ENCODE measurements at places on chromosomes 3 and 15.
A peak's percentile ranks its signal among the peaks of the same experiment; 100 is the strongest.

GRCh38 chr3:122612696-122613095, 35.2 kb downstream of the PARP15 start:
- DNase-seq: no peak

DNA sequence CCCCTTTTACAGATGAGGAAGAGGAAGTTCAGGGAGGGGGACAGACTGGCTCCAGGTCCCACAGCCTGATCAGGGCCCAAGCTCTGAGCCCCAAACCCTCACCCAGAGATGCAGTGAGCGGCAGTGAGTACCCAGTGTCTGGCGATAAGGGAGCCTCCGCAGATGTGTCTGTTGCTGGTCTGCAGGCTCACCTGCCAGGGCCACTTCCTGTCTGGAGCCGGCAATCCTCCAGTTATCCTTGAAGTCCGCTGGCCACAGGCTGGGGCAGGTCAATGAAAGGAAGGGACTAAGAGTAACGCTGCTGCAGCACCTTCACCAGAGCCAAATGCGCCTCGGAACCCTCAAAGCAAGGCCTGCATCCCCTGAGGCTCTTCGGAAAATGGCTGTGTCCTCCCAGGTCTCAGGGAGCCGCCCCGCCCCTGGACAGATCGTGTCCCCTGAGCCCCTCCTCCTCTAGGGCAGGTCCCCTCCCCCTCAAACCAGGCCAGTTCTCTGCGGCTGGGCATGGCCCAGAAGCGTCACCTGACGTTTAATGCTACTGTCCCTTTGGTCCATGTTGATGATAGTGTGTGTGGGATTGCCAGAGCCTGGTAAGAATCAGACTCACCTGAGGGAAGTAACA, 51.5 kb downstream of the MYL3 start:
- no peak for DNase-seq

GRCh38 chr3:100600181-100601042, 9.0 kb upstream of the ADGRG7 start:
- DNase-seq: no peak

DNA sequence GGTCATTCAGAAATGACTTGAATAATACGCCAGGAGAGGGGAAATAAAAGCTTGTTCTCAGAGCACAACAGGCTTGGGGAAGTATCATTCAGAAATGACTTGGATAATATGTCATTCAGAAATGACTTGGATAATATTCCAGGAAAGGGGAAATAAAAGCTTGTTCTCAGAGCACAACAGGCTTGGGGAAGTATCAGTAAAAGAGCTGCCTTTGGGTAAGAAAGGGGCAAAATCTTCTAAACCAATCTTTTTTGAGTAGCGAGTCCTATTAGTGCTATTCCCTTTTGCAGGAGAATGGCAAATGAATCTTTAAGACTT, 20.9 kb downstream of the GABRR3 start:
- DNase-seq: no peak

DNA sequence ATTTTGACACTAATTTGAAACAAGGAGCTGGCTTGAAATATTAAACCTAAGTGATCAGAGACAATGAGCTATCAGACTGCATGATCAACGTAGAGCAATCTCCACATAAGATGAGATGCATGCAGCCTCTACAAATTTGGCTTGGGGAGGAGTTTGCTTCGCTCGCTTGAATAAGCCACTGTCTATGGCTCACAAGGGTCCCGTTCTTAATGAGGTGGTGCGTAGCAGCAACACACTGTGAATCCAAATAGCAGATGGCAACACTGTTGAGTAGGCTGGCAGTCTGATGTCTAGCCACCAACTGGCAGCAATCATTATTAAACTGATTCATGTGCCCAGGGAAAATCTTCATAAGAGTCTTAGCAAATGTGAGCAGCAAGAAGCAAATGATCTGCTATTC, 125.4 kb upstream of the CCDC54 start:
- no peak for DNase-seq

DNA sequence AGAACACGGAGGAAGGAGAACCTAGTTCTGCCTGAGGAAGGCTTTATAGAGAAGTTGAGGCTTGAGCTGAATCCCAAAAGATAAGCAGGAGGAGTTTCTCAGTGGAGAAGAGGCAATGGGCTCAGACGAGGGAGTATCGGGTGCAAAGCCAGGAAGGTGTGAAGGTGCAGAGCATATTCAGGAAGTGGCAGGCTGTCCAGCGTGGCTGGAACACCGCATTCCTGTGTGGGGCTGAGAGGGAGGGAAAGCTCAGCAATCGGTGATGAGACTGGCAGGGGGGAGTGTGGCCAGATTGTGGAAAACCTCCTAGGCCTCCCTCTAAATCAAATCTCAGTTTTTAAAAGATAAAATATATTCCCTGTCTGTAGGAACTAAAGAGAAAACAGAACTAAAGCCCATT, 63.0 kb downstream of the ARHGAP31 start:
- DNase-seq: no peak

DNA sequence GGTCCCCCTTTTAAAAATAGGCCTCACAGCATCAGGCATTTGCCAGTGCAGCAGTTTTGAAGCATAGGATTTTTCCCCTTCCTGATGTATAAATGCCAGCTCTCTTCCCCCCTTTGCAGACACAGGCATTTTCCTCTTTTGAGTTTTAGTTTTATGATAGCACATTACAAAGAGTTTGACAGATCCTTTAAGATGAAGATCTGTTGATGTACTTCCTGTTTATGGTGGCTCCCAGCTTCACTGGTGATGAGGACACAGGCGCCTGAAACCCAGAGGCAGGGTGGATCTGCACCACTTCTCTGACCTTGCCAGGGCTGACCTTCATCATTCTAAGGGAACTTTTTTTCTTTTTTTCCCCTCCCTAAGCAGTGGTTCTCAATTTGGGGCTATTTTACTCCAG, 243.4 kb downstream of the PTPRG start:
- no peak for DNase-seq

DNA sequence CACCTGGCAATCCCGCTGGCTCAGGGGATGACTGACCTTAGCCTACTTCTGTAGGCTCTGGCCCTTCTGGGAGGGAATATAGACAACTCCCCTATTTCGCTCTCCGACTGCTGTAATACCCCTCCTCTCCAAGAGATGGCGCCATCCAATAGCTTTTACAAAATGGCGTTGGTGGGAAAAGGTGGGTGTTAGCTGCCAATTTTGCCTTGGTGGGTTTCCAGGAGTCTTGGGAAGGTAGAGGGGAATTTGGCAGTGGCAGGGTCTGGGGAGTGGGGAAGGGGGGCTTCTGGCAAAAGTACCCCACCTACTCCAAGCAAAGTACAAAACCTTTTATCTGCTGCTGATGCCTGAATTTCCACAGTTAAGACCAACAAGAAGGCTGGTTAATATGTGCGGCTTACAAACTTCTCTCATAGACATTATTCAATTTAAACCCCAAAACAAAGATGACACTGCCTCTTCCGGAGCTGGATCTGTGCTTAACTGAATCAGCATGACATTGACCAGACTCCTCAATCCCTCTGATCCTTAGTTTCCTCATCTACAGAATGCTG, 62.1 kb downstream of the RASGRF1 start:
- no peak for DNase-seq

DNA sequence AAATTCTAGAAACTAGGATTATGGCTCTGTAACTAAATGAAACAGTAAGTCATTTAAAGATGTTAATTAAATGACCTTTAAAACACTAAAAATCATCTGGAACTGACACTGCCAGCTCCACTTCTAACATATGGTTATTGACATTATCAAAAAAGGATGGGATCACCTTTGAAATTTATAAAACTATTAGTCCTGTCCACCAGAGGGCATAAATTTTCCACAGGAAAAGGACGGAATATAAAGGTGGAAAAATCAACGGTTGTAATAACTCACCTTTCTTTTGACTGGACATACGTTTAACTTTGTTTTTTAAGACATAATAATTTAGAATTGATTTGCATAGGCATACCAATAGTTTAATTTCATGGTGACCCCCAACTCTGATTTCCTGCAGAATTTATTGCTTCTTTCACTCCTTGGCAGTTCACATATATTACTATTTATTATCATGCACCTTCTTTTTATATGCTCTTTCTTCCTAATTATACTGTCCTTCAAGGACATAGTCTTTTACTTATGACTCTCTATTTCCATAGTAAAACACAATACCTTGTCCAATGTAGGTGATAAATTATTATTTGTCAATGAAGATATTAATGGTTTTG, 345.7 kb downstream of the CADM2 start:
- no peak for DNase-seq

- no peak for DNase-seq
These were observed 2.7 kb downstream of the SLC6A20 start for GRCh38 chr3:45793482-45794176.

GRCh38 chr3:42151596-42152168, 60.5 kb downstream of the TRAK1 start:
- no peak for DNase-seq

GRCh38 chr3:107239703-107240102, 137.5 kb upstream of the CCDC54 start:
- DNase-seq: no peak

GRCh38 chr15:85030301-85030929, 48.8 kb downstream of the PDE8A start:
- no peak for DNase-seq

- DNase-seq: no peak
These were observed 139.8 kb downstream of the IGF1R start for GRCh38 chr15:98787936-98788757.

GRCh38 chr15:71336671-71337070, 221.4 kb downstream of the THSD4 start:
- DNase-seq: no peak

DNA sequence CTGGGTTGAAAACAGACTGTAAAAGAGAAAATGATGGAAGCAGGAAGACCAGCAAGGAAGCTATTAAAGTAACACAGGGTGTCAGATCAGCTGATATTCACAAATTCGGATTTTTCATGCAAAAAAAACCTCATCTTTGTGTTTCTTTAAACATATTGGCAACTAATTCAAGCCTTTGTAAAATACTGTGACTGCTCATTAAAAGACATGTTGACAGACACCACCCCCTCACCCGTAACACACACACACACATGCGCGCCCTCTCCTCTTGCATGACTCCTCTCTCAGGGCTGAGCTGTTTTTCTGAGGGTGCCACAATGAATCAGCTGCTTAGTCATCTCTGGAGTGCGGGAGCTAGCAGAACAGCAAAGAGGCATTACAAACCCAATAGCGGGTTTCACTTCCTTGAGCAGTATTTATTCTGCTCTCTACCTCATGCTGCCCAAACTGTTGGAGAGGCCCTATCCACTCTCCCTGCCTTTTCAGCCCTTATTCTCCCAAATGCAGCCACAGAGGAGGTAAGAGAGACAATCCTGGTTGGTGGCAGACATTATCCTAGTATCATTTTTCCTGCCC, 35.8 kb upstream of the CCDC80 start:
- DNase-seq: peak; percentile 22

- no peak for DNase-seq
These were observed 11.8 kb downstream of the PARP15 start for GRCh38 chr3:122589297-122589696.

DNA sequence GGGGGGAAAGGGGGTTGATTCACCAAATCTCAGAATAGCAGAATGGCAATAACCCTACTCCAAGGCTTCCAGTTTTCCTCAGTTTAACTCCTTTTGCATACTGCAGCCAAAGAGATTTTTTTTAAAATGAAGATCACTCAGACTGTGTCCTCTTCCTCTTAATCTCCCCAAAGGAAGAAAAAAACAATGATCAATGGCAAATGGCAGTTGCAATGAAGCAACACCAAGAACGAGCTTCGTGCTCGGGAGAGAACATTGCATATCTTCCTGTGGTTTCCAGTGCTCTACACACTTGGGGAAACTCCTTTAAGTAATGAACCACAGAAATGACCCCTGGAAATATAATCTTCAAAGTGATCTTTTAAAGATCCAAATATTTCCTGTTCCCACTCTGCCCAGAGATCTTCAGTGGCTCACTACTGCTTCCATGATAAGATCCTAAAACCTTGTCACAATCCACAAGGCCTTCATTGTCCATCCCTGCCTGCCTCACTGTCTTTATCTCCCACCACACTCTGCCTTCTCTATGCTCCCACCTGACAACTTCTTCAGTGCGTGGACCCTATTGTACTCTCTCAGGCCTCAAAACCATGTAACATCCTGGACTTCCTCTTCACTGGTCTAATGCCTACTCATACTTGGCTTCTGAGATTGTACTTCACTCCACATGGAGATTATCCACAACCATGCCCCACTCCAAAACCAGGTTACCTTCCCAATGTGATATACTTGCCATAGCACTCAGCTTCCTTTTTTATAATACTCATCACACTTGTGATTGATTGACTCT, 394.8 kb downstream of the FHIT start:
- no peak for DNase-seq

GRCh38 chr3:32303977-32304881, 65.7 kb downstream of the CMTM8 start:
- no peak for DNase-seq

DNA sequence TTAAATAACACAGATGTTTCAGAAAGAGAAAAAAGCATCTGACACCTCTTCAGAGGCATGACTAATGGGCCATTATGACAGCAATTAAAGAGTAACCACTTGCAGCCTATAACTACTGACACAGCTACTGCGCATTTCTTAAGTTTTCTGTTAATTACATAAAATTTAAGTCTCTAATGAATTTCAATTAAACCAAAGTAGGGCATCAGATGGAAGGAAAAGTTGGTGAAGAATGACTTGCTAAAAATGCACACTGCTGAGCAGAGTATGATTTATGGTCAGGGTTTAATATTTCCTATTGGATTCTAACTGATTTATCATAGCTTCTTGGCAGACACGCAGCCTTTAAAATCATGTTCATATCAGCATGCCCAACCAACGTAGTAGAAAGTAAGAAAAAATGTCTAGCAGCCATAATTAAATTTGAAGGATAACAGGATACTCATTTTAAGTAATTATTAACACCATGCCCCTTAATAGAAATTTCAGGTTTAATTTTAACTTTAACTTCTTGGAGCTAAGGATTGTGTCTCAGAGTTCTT, 140.0 kb downstream of the CBLB start:
- DNase-seq: no peak

DNA sequence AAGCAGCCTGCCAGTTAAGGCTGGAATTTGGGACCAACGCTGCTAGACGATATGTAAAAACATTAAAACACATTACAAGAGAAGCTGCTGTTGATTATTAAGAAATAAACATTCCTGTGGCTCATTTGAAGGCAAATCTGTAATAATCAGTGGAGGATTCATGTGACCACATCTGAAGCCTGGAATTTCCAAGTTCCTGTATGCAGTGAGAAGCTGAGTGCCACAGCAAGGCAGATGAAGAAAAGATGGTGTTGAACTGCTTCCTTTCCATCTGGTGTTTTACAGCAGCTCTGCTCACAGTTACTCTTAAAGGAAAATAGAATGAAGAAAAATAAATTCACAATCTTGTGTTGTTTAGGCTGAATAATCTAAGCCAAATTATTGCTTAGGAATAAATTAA, 139.3 kb upstream of the ROBO2 start:
- DNase-seq: no peak
